ENCODE measurements at places on chromosomes 3 and 15. TPM values are rescaled to one million over a fixed set of nuclear protein-coding genes. Genes with fewer than 3 reads are reported as not detected.

CIDEC gene
- total RNA-seq = not detected

C3orf20 gene
- 0.18 TPM for total RNA-seq

DNA sequence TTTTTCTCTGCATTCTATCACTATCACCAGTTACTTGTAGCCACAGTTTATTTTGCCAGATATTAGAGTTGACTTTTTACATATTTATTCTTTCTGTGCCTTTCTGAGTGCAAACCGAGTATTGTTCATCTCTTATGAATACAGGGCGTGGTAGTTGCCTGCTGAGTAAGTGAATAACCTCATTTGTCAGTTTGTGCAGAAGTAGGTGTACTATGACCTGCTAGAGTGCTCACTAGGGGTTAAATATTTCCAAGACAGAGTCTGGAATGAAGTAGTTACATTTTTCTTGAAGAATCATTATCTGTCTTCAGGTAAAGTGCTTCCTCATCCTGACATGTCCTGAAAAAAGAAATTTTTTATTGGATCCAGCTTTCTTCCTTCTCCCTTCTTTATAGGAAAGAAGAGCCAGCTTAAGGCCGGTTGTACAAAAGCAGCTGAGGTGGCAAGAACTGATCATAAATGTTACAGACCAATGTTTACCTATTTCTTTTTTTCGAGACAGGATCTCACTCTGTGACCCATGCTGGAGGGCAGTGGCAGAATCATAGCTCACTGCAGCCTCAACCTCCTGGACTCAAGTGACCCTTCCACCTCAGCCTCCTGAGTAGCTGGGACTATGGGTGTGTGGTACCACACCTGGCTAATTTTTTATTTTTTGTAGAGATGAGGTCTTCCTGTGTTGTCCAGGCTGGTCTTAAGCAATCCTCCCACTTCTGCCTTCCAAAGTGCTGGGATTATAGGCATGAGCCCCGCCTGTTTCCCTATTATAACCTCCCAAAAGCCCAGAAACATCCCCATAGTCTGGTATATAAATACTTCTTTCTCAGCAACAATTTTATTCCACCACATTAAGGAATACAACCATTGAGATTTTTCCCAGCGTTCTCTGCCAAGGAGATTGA is 182.5 kb downstream of the TPRG1 start:
- no peaks in the 10 kb centered on the region for H3K36me3 ChIP-seq
- H3K27ac ChIP-seq = no peak overlapping the region
- H3K27me3 ChIP-seq = no peaks in the 10 kb centered on the region
- peaks cover 24% of the 10 kb centered on the region for H3K4me1 ChIP-seq
- no peak for DNase-seq

GRCh38 chr3:106183762-106184391 is 315.1 kb upstream of the CBLB start:
- H3K4me3 ChIP-seq = no peak overlapping the region
- no peaks in the 10 kb centered on the region for H3K27me3 ChIP-seq
- no peaks in the 10 kb centered on the region for H3K36me3 ChIP-seq
- H3K4me1 ChIP-seq = peaks cover 19% of the 10 kb centered on the region
- no peak for DNase-seq
- H3K27ac ChIP-seq = no peak overlapping the region

All from CD8-positive, alpha-beta memory T cell (primary cell).